ENCODE measurements at places on chromosomes 13 and 19.

DNA sequence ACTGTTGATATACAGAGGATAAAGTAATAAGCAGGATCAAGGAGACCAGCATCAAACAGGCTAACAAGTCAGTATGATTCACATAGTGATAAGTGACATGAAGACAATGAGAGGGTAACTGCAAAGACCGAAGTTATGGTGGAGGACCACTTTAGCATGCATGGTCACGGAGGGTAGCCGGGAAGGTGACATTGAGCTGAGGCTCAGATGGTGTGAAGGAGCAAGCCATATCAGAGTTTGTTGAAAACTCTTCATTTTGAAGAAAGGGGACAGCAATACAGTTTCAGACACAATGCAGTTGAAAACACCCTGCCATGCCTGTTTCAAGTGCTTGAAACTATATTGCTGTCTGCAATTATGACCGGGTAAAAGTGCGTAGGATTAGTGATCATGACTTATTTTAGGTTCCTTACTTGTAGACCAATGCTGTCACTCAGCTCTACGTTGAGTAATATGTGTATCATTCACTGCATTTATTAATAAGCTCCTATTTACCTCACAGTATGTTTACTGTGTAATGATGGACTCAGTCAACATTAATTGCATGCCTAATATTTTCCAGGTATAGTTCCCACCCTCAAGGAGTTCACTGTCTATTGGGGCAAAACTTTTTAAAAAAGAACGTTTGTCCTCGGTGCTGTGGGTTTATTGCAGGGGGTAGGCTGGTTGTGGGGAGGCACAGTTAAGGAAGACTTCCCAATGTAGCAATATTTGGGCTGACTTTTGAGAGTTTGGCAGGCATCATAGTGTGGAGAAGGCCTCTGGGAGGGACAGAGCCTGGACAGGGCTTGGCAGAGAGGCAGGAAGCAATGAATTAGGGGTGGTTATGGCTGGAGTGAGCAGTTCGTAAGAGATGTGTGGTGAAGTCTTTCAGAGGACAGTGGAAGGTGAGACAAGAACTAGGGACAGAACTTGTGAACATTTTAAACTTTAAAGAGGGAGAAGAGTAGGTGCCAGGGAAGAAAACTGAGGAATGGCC lies 3.2 kb downstream of the UBAC2 start:
- no peak for DNase-seq

DNA sequence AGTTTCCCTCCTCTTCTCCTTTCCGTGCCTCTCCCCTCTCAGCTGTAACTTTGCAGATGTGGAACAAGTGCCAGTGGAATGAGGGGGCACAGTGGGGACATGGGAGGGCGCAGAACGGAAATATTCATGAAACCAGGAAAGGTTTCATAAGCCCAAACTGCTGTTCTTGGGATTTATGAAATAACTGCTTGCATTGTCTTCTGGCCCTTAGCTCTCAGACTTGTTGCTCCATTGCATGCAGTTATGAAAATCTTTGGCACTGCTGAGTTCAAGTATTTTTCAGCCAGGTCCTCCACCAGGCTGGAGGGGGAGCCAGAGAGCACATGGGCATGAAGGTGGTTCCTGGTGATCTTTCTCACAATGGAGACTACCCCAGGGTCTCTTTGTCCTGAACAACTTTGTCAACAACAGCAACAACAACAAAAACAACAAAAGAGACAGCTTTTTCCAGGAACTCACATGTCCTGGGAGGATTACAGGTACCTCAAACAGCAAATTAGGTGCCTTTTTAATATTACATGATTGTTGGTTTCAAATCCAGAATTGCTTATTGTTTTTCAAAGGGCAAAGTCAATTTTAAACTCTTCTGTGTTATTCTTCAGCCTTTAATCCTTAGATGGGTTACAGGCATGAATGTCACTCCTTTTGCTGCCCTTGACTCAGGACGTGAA lies 1.5 kb downstream of the RGCC start:
- DNase-seq = peak; percentile 70

DNA sequence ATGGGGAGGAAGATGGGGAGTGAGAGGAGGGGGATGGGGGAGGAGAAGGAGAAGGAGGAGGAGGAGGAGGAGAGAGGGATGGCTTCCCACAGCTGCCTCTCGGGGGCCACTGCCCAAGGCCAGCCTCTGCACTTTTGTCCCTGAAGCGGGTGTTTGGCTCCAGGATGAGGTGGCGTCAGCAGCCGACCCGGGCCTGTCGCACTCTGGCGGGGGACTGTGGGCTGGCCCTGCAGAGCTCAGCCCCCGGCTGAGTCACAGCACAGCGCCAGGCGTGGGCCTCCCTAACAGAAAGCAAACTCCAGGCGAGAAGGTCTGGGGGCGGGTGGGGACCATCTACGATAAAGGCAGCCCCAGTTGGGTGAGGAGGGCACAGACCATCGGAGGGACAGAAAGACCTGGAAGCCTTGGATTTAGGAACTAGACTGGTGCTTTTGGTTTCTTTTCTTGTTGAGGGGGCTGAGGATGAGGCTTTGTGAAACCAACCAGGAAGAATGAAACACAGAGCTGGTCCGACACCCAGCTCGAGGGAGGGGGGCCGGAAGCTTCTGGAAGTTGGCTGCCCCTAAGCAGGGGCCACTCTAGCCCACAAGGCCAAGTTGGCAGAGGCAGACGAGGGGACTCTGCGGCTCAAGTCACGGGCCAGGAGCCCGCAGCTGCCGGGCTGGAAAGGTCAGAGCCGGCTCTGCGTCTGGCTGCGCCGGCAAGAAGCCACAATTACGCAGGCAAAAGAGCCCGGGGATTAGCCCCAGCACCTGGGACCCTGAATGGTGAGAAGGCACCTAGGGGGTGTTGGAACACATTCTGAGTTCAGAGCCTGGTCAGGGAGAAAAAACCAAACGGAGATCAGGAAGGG lies 18.2 kb downstream of the LSM4 start:
- DNase-seq = peak; percentile 86

DNA sequence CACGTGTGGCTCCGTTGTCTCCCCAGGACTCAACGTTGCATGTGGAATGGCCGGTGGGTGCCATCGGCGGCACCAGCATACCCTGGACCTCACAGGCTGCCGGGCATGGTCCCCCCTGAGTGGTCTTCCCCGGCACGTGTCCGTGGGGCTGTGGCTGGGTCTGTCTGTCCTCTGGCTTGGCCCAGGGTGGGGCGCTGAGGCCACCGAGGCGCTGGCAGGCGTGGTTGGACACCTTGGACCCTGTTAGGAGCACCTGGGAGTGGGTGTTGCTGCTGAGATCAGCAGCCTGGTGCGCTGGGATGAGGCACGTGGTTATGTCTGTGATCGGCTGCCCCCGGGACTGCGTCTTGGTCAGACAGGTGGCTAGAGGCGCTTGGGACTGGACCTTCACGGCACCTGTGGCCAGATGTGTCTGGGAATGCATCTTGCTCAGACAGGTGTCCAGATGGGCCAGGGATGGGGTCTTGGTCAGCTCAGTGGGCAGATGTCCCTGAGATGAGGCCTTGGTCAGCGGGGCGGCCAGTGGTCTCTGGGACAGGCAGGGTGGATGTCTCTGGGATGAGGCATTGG lies 9.2 kb downstream of the IQCN start:
- DNase-seq = no peak

DNA sequence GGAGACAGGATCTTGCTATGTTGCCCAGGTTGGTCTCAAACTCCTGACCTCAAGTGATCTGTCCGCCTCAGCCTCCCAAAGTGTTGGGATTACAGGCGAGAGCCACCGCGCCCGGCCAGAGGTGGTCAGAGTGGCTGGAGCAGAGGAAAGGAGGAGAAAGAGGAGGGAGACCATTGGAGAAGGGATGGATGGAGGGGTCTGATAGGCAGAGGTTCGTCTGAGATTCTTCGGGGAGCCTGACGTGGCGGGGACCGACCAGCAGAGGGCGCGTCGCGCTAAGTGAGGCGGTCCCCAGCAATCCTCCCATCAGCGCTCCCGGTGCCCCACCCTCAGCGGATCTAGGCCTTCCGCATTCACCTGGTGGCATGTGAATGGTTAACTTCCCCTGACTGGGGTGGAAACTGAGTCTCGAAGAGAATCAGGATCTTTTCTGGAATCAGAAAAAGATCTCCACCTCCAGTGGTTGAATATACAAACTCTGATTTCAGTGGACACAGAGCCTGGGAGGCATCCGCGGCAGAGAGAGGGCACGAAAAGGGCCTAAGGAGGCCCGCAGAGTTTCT lies 8.8 kb downstream of the GTPBP3 start:
- peak; percentile 81 for DNase-seq

- no peak for DNase-seq
Observed at GRCh38 chr19:47661611-47662010, 51.6 kb upstream of the EHD2 start.

- DNase-seq = no peak
Observed at GRCh38 chr19:46809534-46810272, 21.3 kb upstream of the SLC1A5 start.

GRCh38 chr19:10453852-10454251 lies 33.5 kb downstream of the PDE4A start:
- DNase-seq = no peak

GRCh38 chr19:3725640-3726310 lies 17.6 kb downstream of the TJP3 start:
- no peak for DNase-seq

DNA sequence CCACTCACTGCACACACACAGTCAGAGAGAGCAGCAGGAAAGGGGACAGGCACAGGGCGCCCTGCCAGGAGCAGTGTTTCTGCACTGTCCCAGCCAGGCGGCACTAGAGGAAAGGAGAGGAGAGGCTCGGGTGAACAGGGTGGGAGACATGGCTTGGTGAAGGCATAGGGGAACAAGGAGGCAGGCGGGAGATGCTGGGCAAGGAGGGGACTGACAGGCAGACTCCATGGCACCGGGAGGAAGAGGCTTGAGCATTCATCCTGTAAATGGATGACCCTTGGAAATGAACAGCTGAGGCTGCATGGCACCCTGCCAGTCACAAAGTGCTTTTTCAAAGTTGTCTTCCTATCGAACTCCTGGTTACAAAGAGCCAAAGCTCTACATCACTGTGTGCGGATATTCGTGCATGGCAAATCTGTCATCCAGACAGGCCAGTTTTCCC lies 22.4 kb downstream of the MED26 start:
- DNase-seq = no peak

DNA sequence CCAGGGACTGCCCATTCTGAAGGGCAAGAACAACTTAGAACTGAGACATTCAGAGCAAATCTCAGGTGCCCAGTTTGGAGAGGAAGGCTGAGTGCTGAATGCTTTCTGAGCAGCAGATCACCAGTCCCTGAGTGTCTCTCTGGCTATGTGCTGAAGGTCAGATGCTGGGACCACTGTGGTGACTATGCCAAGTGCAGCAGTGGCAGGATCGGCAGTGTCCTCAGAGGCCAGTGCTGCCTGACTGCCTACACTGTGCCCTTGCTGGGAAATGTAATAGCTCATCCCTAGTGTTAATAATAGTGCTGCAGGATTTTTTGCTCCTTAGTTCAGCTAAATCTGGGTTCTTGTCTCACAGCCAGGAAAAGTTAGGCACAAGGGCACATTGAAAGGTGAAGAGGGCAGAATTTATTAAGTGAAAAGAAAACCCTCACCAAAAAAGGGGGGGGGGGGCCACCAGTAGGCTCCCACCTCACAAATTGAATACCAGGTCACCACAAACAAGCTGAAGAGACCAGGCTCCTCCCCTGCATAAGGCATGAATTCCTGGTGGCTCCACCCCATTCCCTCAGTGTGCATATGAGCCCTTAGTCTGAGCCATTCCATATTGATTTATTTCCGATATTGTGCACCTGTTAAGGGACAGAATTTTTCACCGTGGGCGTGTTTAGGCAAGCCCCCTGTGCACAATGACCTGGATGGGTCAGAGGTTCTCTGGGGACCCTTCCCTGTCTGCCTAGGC lies 18.5 kb downstream of the RFXAP start:
- DNase-seq = no peak

GRCh38 chr13:46404733-46405100 lies 17.7 kb upstream of the RUBCNL start:
- no peak for DNase-seq

DNA sequence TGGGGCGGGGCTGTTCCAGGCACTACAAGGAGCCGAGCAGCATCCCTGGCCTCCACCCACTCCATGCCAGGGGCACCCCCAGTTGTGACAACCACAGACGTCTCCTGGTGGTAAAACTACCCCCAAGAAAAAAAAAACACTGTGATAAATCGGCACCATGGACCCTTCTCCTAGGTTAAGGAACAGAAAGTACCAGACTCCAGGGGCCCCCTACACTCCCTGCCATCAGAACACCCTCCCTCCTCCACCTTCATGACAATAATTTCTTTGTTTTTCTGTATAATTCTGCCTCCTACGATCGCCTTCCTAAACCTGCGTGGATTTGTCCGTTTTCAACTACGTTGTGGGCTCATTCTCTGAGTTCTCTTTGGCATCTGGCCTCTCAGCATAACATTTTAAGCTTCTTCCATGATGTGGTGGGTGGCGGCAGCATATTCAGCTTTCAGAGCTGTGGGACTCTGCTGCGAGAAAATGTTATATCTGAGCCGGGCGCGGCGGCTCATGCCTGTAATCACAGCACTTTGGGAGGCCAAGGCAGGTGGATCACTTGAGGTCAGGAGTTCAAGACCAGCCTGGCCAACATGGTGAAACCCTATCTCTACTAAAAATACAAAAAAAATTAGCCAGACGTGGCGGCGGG lies 8.6 kb downstream of the TLE2 start:
- no peak for DNase-seq

- no peak for DNase-seq
Observed at GRCh38 chr13:48260970-48261369, 28.0 kb downstream of the ITM2B start.

DNA sequence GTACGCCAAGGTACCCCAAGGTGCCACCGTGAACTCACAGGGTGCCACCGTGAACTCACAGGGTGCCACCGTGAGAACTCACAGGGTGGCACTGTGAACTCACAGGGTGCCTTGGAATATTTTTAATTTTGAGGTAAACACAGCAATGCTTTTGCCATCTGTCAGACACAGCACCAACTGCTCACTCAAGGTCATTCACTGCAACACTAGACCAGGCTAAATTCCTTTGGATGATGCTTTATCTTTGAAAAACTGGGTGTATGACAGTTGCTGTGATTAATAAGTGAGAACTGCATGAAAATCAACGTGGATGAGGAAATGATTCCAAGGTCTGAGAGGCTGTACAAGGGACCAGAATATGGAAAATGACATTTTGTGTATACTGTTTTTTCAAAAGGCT lies 18.9 kb downstream of the SAFB2 start:
- no peak for DNase-seq

GRCh38 chr13:108328848-108329247 lies 59.3 kb downstream of the TNFSF13B start:
- DNase-seq = no peak

DNA sequence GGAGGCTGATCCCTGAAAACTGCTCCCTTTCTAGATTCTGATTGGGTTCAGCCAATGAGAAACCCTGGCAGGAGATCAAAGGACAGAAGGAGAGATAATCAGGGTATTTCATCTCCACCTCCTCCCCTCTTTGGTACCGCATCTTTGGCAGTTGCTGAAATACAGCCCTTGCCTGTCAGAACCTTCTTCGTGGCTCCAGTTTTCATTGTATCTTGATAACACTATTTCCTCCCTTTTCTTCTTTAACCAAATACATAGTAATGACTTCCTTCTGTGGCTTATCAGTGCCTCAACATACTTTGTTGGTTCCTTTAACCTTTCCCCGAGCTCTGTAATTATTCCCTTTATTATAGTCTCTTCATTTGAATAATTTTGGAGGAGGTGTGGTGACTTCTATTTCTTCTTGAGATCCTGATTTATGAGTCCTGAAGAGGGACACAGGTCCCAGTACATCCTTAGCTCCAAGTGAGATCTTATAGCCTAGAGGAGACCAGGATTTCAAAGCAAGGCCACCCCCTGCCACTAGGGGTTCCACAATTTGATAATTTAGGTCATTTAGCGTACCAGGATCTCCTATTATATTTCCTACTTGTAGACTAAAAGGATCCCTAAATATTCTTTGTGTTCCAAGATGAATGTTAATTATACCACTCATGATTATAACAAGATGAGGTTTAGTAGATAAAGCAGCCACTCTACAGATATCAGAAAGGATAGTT lies 98.0 kb downstream of the EDNRB start:
- no peak for DNase-seq
